ENCODE measurements at places on chromosomes 7 and 10.

DNA sequence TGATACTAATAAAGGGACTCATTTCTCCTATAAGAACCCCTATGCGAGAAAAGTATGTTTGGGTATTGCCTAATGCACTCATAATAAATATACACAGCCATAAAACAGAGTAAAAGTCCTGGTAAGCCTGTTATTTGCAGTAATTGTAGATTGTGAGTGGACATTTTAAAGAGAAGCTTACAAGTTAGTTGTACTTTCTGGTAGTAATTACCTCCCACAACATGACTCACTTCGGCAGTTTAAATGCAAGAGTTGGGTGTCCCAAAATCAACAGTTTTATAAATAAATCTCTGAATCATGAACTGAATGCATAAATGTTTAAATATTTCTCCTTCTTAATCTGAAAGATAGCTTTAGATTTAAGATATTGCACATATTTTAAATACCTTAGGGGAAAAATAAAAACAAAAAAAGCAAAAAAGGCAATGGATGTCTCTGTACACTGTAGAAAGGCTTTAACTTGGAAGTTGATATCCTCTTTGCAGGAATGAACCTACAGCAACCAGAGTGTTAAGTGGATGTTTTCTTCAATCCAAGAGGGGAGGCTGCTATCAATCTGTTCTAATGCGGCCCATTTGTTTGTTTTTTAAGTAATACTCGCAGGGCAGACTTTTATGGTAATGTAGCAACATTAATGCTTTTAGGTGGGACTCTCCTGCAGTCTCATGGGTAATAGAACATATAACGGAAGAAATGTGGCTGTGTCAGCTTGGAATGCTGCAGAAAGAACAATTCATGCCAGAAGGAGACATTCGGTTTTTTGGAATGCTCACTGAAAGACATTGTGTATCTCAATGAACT, 57.3 kb upstream of the ZEB1 start:
- no peak for DNase-seq

DNA sequence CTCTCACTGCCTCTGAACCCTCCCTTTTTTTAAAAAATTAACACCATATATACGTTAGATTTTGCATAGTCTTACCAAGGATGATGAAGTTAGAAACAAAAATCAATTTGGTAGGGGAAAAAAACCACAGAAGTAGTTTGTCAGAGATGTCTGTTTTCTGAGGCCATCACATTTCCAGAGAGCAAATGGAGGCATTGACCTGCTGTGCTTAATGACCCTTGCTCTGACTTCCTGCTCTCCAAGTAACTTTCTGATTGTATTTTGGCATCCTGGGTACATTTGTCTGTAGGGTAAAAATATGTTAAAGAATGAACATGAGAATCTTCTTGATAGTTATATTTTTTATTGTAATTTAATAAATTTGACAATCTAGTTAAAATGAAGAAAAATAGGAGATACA, 140.2 kb downstream of the LCOR start:
- no peak for DNase-seq

DNA sequence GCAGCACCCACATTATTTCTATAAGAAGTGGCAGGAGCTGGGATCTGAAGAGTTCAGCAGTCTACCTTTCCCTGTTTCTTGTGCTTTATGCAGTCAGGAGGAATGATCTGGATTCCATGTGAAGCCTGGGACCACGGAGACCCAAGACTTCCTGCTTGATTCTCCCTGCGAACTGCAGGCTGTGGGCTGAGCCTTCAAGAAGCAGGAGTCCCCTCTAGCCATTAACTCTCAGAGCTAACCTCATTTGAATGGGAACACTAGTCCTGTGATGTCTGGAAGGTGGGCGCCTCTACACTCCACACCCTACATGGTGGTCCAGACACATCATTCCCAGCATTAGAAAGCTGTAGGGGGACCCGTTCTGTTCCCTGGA, 874 bp upstream of the RBP3 start:
- DNase-seq: no peak

DNA sequence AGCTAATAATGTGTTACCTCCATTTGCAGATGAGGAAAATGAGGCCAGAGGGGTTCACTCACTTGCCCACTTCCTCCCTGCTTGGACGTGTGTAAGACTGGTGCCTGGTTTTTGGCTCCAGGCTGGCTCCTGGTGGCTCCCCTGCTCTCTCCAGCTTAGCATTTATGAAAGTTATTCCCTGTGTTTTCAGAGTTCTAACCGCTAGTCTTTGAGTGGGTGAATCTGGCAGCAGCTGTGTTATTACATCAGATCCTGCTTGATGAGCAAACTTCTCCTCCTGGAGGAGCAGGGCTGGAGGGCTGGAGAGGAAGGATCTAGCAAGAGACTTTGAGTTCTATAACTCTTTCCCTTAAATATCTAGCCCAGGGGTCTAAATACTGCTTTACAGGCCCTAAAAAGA, 80.9 kb upstream of the AGBL3 start:
- no peak for DNase-seq

DNA sequence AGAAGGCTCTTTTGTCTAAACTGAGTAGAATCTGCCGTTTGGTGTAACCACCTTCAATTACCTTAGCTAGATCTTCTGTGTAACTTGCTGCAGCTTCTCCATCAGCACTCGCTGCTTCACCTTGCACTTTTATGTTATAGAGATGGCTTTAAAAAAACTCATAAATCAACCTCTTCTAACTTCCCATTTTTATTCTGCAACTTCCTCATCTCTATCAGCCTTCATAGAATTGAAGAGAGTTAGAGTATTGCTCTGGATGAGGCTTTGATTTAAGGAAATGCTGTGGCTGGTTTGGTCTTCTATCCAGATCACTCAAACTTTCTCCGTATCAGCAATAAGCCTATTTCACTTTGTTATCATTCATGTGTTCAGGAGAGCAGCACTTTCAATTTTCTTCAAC, 1131.9 kb upstream of the CELF2 start:
- DNase-seq: no peak

GRCh38 chr10:94005050-94005449, 11.3 kb downstream of the PLCE1 start:
- no peak for DNase-seq

DNA sequence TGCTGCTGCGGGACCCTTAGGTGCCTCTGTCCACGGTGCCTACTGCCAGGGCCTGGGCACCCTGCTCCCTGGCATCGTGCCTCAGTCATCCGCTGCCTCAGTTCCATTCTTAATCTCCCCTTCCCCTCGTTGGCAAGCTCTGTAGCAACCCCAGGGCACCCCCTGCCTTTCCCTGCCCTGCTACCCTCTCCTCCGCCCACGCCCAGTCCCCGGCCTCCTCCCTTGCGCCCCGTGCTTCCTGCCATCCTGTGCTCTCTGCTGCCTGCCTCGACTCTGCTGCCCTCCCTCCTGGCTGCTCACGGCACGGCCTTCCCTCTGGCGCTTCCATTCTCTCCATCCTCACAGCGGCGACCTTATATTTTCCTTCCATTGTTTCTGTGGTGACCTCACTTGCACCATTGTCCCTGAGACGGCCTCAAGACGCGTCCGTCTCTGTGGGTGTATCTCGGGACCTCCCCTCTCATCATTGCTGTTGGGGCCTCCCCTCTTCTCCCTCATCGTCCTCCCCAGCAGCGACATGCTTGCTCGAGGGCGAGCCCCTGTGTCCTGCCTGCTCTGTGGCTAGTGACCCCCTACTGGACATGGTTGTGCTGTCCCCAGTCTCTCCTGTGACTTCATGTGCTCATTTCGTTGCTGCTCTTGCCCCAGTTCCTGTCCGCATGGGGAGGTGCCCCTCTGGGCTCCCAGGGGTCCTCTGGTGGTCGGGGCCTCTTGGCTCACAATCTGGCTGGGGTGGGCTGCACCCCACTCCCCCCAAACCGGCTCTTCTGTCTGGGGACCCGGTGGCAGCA, 35.3 kb downstream of the AGAP3 start:
- no peak for DNase-seq

DNA sequence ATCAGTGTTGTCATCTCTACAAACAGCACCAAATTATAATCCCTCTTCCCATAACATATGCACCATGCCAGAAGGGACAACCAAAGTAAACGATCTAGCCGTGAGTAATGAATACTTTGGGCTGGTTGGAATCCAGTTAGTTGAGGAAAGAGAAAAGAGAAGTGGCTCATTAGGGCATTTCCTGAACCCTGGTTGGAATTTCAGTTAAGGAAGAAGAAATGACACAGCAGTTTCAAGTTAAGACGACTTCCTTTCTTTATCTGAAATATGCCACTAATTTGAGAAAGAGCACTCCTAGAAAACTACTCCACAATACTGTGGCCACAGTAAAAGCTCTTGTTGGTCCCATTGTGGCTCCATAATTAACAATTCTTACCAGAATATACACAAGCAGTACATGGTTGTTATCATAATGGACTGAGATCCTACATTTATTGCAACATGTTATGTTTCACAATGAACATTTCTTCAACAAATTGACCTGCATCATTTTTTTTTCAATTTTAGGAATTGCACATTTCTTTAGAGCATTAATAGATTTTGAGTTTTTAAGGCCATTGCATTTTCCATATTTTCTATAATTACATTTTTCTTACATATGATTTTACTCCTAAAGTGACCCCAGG, at the start of gene TFEC:
TFEC (minus strand) TSS at position 113 of the 626 bp plus-strand sequence. CDS start 46,322 bp downstream, outside the sequence.
- DNase-seq: no peak

DNA sequence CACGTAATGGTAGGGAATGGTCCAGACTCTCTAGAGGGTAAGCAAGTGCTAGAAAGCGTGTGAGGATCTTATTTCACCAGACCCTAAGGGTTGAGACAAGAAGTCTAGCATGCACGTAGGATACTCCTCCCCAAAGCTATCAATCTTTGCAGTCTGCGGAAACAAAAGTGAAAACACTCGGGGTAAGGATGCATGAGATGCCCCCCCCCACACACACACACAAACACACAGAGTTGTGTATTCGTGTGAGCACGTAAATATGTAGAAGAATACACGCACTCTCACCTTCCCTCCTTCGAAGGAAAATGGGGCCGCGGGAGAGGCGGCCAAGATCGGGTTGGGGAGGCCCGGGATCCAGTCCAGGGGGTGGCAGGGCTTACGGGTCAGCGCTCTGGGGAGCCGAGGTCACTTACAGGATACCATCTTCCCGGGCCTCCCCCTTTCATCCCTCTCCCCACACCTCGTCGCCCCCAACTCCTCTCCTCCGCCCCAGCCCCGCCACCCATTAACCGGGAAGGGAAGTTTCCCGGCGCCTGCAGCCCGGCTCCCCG, 455 bp downstream of the CUL2 start:
- no peak for DNase-seq

GRCh38 chr10:74704629-74705357, 121.6 kb upstream of the KAT6B start:
- DNase-seq: no peak

DNA sequence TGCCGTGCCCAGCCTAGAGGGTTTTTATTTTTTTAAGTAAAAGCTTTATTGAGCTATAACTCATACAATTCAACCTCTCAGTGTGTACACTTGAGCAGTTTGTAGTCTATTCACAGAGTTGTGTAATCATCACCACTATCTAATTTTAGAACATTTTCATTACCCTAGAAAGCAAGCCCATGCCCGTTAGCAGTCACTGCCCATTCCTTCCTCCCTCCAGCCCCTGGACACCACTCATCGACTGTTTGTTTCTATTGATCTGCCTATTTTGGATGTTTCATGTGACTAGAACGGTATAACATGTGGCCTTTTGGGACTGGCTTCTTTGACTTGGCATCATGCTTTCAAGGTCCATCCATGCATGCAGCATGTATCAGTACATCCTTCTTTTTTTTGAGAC, 25.7 kb upstream of the SEC61A2 start:
- DNase-seq: no peak

- no peak for DNase-seq
Observed at GRCh38 chr7:30278849-30279652, 5.3 kb upstream of the ZNRF2 start.

DNA sequence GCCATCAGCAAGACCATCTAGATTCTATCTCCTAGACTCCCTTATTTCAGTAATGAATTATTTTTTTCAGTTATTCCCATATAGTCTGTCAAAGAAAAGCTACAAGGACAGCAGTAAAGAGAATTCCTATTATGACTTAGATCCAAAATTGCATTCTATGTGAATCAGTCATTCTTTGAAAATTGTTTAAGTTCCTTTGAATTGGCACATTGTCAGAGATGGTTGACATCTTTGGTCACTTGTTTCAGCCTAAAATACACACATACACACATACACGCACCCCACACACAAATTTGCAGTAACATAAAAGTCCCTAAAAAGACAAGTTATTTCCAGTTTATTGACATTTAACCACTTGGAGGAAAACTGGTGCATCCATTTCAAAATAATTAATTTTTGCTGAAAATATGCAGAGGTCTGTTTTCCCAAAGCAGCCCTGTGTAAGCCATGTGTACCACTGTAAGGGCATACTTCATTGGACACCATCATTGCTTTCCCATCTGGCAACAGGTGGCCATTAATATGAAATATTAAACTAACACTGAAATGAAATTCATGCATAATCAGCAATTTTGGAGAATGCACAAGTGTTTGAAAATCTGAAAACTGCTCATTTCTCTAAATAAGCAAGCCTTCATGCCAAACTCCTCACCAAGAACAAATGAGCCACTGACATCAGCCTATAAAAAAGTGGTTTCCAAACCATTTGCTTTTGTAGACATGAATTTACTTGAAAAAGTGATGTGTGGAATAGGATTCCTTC, 121.7 kb upstream of the COL1A2 start:
- DNase-seq: no peak

GRCh38 chr7:41816111-41816510, 113.2 kb upstream of the INHBA start:
- no peak for DNase-seq

GRCh38 chr7:98107313-98107721, 655 bp downstream of the LMTK2 start:
- DNase-seq: no peak

- no peak for DNase-seq
Observed at GRCh38 chr10:66803174-66803573, 122.7 kb upstream of the LRRTM3 start.
